ENCODE measurements at places on chromosomes 1 and 21.

DNA sequence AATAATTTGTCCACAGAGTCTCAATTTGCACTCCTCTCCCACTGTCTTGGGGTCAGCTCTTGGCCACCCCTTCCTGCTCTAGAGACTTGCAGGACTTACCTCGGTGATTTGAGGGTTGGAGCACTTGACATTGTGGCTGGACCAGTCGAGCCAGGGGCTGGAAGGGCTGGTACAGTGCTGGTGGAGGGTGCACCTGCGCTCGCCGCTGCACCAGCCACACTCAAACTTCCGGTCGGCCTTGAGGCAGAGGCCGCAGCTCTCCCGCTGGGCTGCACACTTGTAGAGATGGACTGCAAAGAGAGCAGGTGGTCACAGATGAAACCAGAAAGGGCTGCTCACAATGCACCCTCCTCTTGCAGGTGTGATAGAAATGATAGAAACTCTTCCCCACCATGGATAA, 165.0 kb downstream of the PLXNA2 start:
- no peak for DNase-seq

- DNase-seq = peak; percentile 80
Observed at GRCh38 chr1:36576118-36576517, 93.4 kb upstream of the CSF3R start.

- DNase-seq = no peak
Observed at GRCh38 chr1:185920602-185921001, 186.4 kb downstream of the HMCN1 start.

DNA sequence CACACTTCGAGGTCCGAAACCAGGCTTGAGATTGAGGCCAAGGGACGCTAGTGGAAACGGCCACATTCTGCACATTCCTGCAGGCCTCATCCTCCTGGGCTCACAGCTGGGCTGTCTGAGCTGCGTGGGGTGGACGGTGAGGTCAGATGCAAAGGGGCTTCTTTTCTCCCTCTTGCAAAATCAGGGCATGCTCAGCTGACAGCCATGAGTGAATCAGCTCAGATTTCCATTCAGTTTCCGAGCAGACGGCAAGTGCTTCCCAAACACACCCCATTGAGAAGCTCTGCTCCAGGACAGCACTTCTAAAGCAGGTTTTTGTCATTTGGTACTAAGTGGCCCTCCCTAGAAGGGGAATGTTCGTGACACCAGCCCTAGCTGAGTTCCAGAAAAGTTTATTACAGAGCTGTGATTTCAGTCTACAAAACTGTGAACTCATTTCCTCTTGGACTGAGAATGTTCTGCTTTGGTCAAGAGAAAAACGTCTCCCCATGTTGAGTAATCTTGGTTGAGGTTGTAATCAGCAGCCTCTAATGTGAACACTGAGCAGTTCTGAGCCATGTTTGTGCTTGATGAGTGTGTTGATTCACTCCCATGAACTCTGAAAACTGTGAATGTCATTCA, 10.0 kb downstream of the PDPN start:
- no peak for DNase-seq

DNA sequence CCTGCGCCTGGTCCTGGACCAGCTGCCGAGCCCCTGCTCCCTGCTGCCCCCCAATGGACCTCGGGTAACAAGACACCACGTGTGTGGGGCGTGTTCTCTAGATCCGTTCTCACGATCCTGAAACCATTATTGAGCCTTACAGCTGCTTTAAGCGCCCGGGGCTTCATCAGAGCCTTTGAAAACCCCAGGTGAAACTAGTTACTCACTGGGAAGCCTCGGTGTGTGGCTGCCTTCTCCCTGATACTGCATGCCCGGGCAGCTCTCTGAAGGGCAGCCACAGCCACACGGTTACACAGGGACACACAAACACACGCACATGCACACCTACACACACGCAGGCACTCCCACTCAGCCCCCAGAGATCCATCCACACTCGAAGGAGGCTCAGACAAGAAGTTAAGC, 5.3 kb downstream of the HES2 start:
- no peak for DNase-seq

- DNase-seq = peak; percentile 89
Observed at GRCh38 chr1:233113009-233113879, 162.8 kb downstream of the NTPCR start.

GRCh38 chr21:26246073-26246472, 75.5 kb upstream of the APP start:
- no peak for DNase-seq

GRCh38 chr1:11151826-11152612, 37.1 kb upstream of the ANGPTL7 start:
- no peak for DNase-seq

DNA sequence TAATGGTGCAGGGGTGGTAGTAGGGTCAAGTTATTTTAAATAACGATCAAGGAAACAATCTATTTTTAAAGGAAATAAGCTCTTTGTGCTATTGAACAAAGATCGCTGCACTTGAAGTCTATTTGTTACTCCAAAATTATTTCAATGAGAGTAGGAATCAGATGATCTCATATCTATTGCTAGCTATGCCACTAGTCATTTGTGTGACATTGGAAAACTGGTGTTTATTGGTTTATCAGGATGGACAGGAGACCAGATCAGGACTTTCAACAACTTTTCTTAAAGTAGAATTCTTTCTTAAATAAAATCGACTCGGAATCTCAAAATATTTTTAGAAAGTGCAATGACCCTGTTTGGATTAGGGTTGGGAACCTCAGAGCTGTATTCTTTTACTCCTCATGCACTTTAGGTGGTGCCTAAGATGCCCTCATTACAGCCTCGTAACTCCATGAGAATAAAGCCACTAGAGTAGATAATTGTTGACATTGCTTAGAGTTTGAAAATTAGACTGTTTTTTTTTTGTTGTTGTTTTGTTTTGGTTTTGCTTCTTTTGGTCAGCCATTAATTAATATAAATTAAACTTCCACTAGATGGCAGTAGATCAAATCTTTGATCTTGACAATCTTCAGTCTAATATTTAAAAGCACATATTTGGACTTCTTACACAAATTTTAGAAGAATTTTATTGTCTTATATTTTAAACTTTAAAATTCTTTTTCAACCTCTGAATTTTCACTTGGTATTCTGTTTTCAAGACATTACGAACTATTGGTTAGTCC, 352.4 kb downstream of the USP25 start:
- no peak for DNase-seq
